ENCODE measurements at places on chromosomes 11 and 22.

GRCh38 chr11:2912498-2912897, 16.7 kb downstream of the PHLDA2 start:
- no peak for DNase-seq

- no peak for DNase-seq
Observed at GRCh38 chr11:3950996-3951660, 95.7 kb downstream of the STIM1 start.

- DNase-seq, result no peak
Observed at GRCh38 chr11:127795326-127795725, 792.0 kb downstream of the ETS1 start.

GRCh38 chr11:16114978-16115871, 241.1 kb downstream of the SOX6 start:
- no peak for DNase-seq

GRCh38 chr11:119573858-119574257, 150.9 kb upstream of the THY1 start:
- no peak for DNase-seq

DNA sequence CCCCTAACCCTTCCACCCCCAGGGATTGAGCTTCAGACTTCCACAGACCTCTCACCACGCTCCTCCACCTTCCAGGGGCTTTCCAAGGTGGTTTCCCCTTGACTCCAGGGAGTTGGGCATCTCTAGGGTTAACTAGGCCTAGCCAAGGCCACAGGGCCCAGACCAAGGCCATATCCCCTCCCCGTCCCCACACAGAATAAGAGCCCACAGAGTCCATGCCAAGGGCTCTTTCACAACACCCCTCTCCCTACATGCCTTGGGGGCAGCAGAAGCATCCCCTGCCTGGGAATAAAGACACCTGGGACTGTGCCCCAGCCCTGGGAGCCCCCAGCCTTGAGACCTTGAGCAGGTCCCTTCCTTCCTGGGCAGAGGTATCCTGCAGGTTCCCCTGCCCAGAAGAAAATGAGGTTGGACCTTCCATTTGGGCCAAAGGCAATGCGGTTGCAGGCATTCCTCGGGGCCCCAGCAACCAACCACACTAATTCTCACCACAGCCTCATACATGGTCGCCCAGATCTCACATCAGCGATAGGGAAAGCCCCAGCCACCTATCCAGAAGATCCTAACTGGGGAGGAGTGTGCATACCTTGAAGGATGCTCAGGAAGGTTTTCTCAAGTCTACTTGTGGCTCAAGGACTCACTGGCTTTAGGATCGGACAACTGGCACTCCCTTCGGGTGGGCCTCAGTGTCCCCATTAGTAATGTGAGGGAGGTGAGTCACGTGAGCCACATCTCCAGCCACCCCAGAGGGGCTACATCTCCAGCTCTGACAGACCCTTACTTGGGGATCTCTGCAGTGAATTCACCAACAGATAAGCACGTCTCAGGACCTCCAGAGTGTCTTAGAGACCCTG, 1.7 kb downstream of the GDPD5 start:
- no peak for DNase-seq

- no peak for DNase-seq
Observed at GRCh38 chr11:67413266-67413849, 2.1 kb upstream of the CARNS1 start.

DNA sequence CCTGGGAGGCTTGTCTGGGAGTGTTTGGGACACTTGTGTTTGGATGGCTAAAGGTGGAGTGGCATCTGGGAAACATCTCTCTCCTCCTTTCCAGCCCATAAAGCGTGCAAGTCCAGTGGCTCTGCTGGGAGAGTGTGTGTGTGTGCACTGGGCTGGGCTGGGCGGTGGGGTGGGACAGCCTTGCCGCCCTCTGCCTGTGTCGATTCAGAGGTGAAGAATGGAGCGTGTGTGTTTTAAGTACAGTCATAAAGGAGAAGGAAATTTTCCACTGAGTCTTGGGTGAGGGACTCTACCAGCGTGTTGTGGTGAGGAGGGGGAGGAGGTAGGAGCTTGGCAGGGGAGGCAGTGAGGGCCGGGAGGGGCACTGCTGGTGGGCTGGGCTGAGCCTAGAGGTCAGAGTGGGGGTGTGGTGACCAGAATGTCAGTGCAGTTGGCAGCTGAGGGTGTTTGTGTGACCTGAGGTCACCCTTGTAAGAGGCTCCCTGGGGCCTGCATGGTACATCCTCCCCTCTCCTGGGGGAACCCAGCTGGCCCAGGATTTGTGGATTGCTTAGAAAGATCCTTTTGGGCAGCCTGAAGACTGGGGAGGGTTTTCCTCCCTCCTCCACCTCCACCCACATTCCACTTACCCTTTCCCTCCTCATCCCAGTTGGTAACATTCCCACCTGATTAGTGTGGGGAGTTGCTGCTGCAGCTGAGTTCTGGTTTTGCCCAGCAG, 1.7 kb downstream of the TIMP3 start:
- DNase-seq, result no peak
